T follicular helper cell (primary cell): ENCODE measurements at places on chromosomes 7 and 10.

- DNase-seq, result no peak
Measured at GRCh38 chr10:12965571-12965970, 35.9 kb downstream of the CCDC3 start.

DNA sequence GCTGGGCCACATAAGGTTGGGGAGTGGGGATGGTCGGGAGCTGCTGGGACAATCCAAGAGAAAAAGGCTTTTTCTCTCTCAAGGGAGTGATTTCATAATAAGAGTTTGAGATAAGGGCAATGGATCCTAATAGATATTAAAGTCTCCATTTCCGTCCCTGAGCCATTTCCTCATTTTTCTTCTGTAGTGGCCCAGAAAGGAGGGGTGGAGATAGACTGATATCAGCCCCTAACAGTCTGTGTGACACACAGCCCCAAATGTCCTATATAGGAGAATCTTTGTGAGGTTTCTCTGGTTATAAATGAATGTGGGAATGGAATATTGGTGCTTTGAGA, 35.2 kb downstream of the PRSS2 start:
- DNase-seq, result no peak

- DNase-seq, result no peak
Measured at GRCh38 chr10:132484922-132485321, 52.7 kb upstream of the INPP5A start.

DNA sequence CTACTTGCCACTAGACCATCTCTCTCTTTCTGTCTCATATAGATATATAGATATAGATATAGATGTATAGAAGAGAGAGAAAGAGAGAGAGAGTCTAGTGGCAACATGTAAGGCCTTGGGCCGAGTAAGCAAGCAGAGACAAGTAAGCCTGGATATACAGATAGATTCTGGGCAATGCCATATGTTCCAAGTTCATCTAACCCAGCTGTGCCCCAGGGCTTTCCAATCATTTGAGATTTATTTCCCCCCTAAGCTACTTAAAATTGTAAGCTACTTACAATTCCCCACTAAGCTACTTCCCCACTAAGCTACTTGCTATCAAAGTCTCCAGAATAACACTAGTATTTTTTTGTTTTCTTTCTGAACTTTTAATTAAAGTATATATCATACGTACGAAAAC, 1094.1 kb downstream of the DNAJB9 start:
- no peak for DNase-seq

DNA sequence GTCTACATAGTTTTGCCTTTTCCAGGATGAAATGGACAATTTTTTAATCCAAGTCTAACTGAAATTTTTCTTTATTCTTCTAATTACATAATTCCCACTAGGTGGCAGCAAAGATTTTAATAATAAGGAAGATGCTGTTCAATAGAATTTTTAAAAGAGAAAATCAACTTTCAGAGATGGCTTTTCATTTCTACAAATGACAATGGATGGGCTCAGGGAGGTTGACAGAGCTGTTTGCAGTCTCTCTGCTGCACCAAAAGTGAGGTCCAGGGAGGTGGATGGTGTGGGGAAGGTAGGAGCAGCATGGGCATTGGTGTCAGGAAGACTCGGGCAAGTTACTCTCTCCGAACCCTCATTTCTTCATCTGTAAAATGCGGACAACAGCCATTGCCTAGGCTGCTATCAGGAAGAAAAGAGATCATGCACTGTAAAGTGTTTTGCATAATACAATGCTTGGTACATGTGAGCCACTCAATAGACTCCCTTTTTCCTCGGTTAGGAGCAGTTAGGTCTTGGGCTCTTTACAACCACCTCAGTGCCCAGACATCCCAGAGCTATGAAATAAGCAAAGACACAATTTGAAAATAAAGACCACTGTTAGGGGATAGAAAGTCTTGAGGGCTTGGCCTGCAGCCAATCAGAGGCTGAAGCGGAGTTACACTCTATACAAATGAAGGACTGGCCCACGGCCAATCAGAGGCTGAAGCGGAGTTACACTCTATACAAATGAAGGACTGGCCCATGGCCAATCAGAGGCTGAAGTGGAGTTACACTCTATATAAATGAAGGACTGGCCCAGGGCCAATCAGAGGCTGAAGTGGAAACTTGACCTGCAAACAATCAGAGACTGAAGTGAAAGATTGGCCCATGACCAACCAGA, 107.1 kb downstream of the ABLIM1 start:
- no peak for DNase-seq

DNA sequence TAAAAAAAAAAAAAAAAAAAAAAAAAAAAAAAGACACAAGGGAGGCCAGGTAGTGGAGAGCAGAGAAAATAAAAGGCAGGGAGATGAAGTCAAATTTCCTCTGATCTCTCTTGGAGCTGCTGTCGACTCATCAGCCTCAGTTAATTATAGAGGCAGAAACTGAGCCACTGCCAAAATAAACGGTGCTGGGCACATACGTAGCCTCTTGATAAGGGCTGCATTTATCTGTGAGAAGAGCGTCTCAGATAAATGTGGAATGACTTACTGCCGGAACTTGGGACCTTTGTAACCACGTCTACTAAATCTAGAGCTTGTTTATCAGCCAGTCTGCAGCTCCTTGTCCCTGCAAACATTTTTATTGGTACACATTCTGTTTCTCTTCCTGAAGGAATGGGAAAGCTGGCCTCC, 162.3 kb downstream of the BAMBI start:
- DNase-seq, result no peak

- DNase-seq, result no peak
Measured at GRCh38 chr10:60335708-60336107, 54.0 kb downstream of the ANK3 start.

DNA sequence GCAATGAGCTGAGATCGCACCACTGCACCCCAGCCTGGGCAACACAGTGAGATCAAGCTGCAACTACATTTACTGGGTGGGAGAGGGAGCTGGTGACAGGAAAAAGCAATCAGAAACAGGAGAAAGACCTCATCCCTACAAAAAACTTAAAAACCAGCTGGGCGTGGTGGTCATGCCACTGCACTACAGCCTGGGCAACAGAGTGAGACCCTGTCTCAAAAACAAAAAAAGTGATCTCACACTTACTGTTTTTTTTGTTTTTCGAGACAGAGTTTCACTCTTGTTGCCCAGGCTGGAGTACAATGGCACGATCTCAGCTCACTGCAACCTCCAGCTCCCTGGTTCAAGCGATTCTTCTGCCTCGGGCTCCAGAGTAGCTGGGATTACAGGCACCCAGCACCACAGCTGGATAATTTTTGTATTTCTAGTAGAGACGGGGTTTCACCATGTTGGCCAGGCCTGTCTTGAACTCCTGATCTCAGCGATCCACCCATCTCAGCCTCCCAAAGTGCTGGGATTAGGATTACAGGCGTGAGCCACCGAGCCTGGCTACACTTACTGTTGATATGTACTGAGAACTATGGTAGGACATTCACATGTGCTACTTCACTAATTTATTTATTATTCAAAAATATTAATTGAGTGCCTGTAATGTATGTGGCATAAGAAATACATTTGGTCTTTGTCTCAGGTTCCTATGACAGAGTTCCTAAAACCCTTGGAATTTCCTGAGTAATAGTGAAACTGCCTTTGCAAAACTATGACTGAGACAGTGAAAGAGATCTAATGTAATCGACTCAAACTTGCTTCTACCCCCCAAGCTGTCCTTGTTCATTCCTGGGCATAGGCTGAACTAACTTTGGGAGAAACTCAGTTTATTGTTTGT, 27.7 kb upstream of the NRBF2 start:
- no peak for DNase-seq

- no peak for DNase-seq
Measured at GRCh38 chr7:15938115-15938514, 251.6 kb upstream of the MEOX2 start.

DNA sequence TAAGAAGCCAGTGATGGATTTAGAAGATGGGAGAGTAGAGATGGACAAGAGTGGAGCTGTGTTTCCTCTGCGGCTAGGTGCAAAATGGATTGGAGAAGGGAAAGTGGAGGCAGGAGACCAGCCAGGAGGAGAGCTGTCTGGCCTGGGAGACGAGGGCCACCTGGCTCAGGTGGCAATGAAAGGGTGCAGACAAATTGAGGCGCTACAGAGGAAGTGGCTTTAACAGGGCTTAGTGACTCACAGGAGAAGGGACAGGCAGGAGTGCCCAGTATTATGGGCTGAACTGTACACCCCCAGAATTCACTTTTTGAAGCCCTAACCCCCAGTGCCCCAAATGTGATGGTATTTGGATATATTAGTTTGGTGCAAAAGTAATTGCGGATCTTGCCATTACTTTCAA, 65.6 kb upstream of the DUSP5 start:
- DNase-seq, result no peak

DNA sequence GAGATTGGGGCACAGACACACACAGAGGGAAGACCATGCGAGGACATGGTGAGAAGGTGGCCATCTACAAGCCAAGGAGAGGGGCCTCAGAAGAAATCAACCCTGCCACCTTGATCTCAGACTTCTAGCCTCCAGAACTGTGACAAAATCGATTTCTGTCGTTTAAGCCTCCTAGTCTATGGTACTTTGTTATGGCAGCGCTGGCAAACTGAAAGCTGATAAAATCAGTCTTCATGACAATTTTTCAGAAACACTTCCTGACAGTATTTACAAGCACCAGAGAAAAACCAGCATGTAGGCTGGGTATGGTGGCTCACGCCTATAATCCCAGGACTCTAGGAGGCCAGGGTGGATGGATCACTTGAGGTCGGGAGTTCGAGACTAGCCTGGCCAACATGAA, 4.2 kb downstream of the PARP12 start:
- no peak for DNase-seq

DNA sequence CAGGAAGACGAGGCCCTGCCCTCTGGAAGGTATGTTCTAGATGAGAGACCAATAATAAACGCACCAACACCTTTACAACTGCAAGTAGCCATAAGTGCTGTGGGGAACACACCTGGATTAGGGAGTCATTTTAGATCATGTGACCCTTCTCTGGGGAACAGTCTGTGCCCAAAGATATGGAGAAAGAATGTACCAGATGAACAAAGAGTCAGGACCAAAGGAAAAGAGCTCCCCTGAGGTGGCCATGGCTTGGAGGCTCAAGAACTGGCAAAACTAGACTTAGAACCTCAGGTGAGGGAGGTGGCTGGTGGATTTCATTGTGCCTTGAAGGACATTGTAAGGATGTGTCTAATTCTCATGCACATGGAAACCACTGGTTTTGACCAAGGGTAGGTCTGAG, 10.3 kb upstream of the EN2 start:
- no peak for DNase-seq

- DNase-seq, result no peak
Measured at GRCh38 chr7:5528815-5529442, 105.3 kb upstream of the TNRC18 start.

DNA sequence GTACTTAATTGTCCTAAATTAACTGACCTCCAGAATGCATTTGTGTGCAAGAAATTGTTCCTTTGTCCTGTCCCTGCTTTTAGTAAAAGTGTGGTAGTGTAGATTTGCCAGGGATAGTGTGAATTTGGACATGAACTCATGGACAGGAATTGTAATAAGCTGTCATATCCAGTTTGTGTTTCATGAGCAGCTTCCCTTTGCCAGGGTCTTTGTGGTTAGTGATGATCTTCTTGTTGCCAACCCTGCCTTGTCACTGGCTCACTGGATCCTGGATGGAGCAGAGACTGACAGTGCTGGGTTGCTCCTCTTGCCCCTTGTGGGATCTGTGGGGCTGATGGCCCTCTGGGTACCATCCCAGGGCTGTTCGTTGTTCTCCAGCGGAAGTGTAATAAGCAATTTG, 110.1 kb downstream of the CCNY start:
- no peak for DNase-seq

- DNase-seq, result no peak
Measured at GRCh38 chr10:16481052-16481728, 40.5 kb downstream of the C1QL3 start.

- DNase-seq, result no peak
Measured at GRCh38 chr7:77899516-77899915, 100.9 kb downstream of the PHTF2 start.

DNA sequence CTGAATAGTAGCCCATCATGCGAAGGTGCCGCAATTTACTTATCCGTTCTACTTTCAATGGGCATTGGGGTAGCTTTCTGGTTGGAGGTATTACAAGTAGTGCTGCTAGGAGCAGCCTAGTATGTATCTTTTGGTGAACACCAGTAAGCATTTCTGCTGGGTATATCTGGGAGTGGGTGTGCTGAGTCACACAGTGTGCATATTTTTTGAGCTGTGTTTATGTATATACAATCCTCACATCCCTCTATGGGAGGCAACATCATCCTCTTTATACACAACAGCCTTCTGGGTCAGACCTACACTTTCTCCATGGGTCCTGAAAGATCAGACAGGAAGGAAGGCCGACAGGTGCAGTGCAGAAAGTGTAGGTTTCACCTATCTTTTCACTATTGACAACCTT, 36.3 kb downstream of the PYROXD2 start:
- DNase-seq, result no peak

- DNase-seq, result no peak
Measured at GRCh38 chr10:116311016-116311415, 13.2 kb upstream of the CCDC172 start.

DNA sequence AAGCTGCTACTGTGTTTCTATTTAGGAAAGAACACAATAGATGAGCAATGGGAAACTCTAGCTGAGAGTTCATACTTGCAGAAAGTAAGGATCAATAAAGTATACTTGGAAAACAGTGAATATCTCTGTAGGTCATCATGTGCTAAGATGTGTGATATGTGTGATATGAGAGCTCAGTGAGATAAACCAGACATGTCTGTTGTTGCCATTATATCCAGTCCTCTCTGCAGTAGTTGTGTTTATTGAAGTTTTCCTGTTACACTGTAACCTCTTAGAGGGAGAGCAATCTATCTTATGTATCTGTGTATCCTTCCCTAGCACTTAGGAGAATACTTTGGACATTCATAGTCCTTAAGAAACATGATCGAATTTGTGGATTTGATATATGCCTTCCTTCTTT, 19.1 kb downstream of the TRUB1 start:
- DNase-seq, result no peak

- no peak for DNase-seq
Measured at GRCh38 chr7:113289140-113289740, 170.9 kb upstream of the SMIM30 start.

DNA sequence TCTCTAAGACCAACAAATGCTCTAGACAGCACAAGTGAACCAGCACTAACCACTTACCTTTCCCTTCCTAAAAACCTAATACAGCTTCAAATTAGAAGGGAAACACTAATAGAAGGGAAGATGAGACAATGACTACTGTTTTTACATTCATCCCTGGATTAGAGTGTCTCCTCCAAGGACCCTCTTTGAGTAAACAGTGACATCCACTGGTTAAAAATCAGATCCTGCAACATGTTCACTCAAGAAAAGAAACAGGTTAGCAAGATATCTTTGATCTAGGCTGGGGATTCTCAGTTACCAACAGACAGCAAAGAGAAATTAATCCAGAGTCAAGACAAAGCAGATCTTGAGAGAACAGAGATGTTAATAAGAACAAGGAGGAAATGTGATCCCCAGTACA, 177.7 kb upstream of the GHITM start:
- DNase-seq, result no peak

DNA sequence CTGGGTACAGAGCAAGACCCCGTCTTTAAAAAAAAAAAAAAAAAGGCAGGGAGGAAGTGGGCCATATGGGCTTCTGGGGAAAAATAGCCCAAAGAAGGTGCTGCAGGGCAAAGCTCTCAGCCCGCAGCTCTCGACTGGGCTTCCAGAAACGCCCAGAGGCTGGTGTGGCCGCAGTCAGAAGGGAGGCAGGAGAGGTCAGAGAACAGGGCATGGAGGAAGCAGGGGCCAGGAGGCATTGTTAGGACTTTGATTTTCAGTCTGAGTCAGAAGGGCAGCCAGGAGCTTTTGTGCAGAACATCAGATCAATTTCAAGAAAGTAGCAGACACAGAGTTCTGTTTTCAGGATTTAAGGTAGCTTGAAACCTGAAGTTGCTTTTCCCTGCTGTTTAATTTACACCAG, 35.3 kb upstream of the CYTH3 start:
- no peak for DNase-seq
